Cardiac ventricle fibroblast (primary cell): ENCODE measurements at places on chromosomes 4 and X. TPM values are rescaled to one million over a fixed set of nuclear protein-coding genes. Genes with fewer than 3 reads are reported as not detected.

The TSPAN7 gene
- total RNA-seq = 0.49 TPM in 1 of 2 replicates, not detected in the other

The FRG2 gene
- not detected in 2 replicates for total RNA-seq

The ARHGEF38 gene
- total RNA-seq = 0.15 TPM in 1 of 2 replicates, not detected in the other

The SLC10A6 gene
- total RNA-seq = not detected in 2 replicates

The PHEX gene
- 0.54 and 1.2 TPM in 2 replicates for total RNA-seq

The CLTRN gene
- 0.10 and 0.12 TPM in 2 replicates for total RNA-seq

The CENPVL1 gene
- total RNA-seq = not detected in 2 replicates

The CXorf65 gene
- total RNA-seq = not detected in 2 replicates

The ITIH6 gene
- not detected in 2 replicates for total RNA-seq

The IL15 gene
- 1.8 and 3.7 TPM in 2 replicates for total RNA-seq

The FAM184B gene
- total RNA-seq = not detected in 2 replicates

The RAP2C gene
- total RNA-seq = 9.6 and 9.8 TPM in 2 replicates

The C1QTNF7 gene
- total RNA-seq = 0.44 and 1.9 TPM in 2 replicates

The ZFYVE28 gene
- total RNA-seq = 4.5 and 4.8 TPM in 2 replicates

The STARD8 gene
- total RNA-seq = 0.98 and 1.7 TPM in 2 replicates

The SRPX gene
- 2,993 and 3,060 TPM in 2 replicates for total RNA-seq

The CWH43 gene
- not detected in 2 replicates for total RNA-seq

The SASH3 gene
- not detected in 2 replicates for total RNA-seq

The MAGEC3 gene
- not detected in 2 replicates for total RNA-seq

The DRP2 gene
- total RNA-seq = 0.19 and 0.24 TPM in 2 replicates

The FREM3 gene
- not detected in 2 replicates for total RNA-seq

The TLL1 gene
- total RNA-seq = 0.24 and 0.31 TPM in 2 replicates

The UGT2A1 gene
- not detected in 2 replicates for total RNA-seq

The SUPT20HL1 gene
- not detected in 2 replicates for total RNA-seq

The RPA4 gene
- total RNA-seq = 0.12 and 0.20 TPM in 2 replicates

The FAM13A gene
- total RNA-seq = 20.0 and 25.2 TPM in 2 replicates

The IL3RA gene
- total RNA-seq = 2.8 TPM in 1 of 2 replicates, not detected in the other

The VEGFC gene
- total RNA-seq = 12.8 and 15.7 TPM in 2 replicates

The PF4V1 gene
- 2.6 TPM in 1 of 2 replicates, not detected in the other for total RNA-seq

The PDE5A gene
- 7.3 and 8.2 TPM in 2 replicates for total RNA-seq

The MTTP gene
- total RNA-seq = 0.06 TPM in 1 of 2 replicates, not detected in the other

The ACSL1 gene
- 54.8 and 57.8 TPM in 2 replicates for total RNA-seq

The KCTD8 gene
- not detected in 2 replicates for total RNA-seq

The ANKRD50 gene
- total RNA-seq = 13.0 and 13.8 TPM in 2 replicates

The FAM47E gene
- total RNA-seq = 0.44 and 0.78 TPM in 2 replicates

The SYNPO2 gene
- total RNA-seq = 9.0 and 10.1 TPM in 2 replicates

The PROM1 gene
- total RNA-seq = not detected in 2 replicates

The EDNRA gene
- total RNA-seq = 5.1 and 6.6 TPM in 2 replicates

The GNRHR gene
- not detected in 2 replicates for total RNA-seq

The MAGEA1 gene
- total RNA-seq = not detected in 2 replicates

The TMSB15A gene
- total RNA-seq = 0.56 and 2.8 TPM in 2 replicates

The LIN54 gene
- total RNA-seq = 4.2 and 7.0 TPM in 2 replicates

The PRSS12 gene
- under 0.01 TPM in 1 of 2 replicates, not detected in the other for total RNA-seq

The MAGED1 gene
- total RNA-seq = 271 and 280 TPM in 2 replicates

The TBC1D8B gene
- 9.2 and 10.0 TPM in 2 replicates for total RNA-seq

The BBS12 gene
- total RNA-seq = 3.3 and 4.5 TPM in 2 replicates

The ANAPC4 gene
- 17.3 and 21.2 TPM in 2 replicates for total RNA-seq

The SLC6A14 gene
- not detected in 2 replicates for total RNA-seq

The KLB gene
- 0.05 TPM in 1 of 2 replicates, not detected in the other for total RNA-seq

The MECP2 gene
- total RNA-seq = 31.1 and 33.2 TPM in 2 replicates

The UBA6 gene
- 23.2 and 37.0 TPM in 2 replicates for total RNA-seq

The HPGDS gene
- not detected in 2 replicates for total RNA-seq

The MAGEB1 gene
- total RNA-seq = not detected in 2 replicates

The CASP6 gene
- total RNA-seq = 8.4 and 10.7 TPM in 2 replicates

The ZGRF1 gene
- total RNA-seq = 1.3 and 3.1 TPM in 2 replicates
